ENCODE measurements at places on chromosomes 13 and 19.

DNA sequence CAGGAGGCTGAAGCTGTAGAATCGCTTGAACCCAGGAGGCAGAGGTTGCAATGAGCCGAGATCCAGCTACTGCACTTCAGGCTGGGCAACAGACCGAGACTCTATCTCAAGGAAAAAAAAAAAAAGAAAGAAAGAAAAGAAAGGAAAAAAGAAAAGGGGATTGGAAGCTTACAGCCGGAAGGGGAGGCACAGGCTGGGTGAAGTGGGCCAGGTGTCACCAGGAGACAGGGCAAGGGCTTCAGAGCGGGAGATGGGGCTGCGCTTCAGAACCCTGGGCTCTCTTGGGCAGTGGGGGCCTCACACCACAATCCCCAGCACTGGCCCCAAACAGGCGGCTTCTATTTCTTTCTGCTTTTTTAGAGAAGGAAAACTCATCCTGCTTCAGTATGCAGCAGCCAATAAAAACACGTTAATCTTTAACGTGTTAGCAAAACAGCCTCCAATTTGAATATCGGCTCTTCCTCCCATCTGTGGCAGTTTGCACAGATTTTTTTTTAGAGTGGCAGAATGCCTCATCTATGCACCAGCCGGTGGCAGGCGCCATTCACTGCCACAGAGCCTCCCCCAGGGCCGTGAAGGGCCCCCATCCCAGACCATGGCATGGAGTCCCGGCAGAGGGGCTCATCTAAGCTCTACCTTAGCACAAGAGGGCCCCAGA lies 46.6 kb upstream of the C19orf12 start:
- no peak for DNase-seq

DNA sequence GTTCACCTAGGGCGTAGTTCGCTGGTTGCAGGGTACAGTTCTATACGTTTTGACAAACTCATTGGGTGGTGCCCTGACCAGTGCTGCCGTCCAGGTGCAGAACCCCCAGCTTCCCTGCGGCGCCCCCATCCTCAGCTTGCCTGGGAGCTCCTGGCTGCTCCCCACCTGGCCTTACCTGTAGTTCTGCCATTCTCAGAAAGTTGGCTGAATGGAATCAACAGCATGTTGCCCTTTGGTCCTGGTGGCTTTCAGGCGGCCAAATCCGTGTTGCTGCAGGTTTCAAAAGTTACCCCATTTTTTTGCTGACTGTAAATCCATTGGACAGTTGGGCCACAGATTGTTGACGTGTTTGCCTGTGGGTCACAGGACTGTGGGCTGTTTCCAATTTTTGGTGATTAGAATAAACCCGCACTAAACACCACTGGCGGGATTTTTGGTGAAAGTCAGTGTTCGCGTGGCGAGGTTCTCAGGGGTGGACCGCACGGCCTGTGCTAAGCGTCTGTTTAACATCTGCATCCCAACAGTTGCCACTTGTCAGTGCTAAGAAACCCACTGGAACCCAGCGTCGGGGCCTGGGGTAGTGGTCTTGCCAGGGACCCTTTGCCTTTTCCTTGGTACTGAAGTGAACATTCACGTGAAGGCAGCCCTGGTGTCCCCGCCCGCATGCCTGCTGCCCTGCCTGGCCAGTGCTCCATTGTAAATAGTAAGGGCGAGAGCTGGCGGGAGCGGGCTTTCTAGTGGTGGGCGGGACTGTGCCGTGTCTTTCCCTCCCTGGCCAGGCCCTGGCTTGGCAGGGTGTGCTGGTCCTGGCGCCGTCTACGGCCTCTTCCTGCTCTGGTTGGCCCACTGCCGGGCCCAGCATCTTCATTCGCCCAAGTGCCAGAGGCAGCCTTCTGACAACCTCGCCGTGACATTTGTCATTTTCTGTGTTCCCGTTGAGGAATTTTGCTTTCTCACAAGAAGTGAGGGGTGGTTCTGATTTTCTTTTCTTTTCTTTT lies 3.3 kb downstream of the DOT1L start:
- peak; percentile 27 for DNase-seq

- DNase-seq: no peak
Measured at GRCh38 chr13:101681834-101682233, 229.4 kb downstream of the ITGBL1 start.

DNA sequence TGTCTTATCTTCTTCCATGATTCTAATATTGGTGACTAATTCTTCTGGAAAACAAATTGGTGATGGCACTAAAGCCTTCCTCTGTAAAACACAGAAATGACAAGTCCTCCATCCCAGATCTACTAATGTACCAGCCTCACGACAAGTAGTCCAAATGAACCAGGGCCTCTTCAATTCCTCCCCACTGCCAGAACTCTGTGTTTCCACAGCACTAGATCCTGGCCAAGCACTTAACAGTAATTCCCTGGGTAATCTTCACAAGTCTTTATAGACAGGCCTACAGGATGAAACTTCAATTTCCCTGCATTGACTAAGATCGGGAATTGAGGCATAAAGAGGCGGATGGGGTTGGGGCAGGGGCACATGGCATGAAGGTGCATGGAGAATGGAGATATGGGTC lies 52.7 kb downstream of the SIAH3 start:
- no peak for DNase-seq

Measured in fibroblast of skin of abdomen (primary cell).